ENCODE measurements at places on chromosomes 6 and 20. TPM values are rescaled to one million over a fixed set of nuclear protein-coding genes. Genes with fewer than 3 reads are reported as not detected.

Gene TRIM31
- total RNA-seq, result not detected

Gene EYA2
- not detected for total RNA-seq

Gene PHACTR1
- 0.43 TPM for total RNA-seq

Gene SRMS
- total RNA-seq, result not detected

Gene MARCKS
- total RNA-seq, result 263 TPM

Gene MYH7B
- under 0.01 TPM for total RNA-seq

Gene TMC2
- total RNA-seq, result not detected

Gene HSF2
- 21.3 TPM for total RNA-seq

Gene UFL1
- 28.3 TPM for total RNA-seq

- no peak for DNase-seq
Measured at GRCh38 chr6:36701401-36701991, 3.9 kb downstream of the RAB44 start.

- DNase-seq, result no peak
Measured at GRCh38 chr6:50724381-50725124, 11.2 kb downstream of the TFAP2D start.

DNA sequence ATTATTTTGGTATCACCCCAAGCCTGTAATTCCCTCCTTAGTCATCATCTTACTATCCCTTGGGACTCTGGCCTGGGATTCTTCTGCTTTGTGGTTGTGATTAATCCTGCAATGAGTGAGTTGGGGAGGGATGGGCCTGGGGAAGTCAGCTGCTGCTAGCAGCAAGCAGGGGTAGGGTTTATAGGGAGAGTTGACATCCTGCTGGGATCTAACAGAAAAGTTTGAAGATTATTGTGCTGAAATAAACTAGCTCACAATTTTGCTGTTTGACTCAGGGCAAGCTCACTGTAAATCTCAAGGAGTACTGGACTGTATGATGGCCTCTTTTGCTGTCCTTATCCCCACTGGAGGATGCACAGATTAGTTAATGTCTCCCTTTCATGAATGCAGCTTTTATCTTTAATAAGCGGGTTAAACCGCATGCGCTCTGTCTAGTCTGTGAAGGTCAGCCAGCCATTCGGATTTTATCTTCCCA, 83.4 kb downstream of the JARID2 start:
- peak; percentile 97 for DNase-seq

DNA sequence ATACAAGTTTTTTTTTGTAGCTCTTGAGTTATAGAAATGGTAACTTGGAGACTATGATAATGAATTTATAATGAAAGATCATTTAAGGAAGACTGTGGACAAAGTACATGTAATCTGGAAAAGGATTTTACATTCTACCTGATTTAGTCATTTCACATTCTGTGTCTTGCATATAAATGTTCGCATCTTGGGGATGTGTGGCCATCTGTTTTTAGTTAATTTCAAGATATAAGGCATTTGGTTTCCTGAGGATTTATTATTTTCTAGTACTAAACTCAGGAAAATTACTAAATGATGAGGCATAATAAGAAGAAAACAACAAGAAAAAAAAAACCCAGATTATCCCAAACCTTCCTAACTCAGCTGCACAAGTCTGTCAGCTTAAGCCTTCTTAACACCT, 112.7 kb upstream of the PRL start:
- no peak for DNase-seq

GRCh38 chr6:33095681-33096080, 19.9 kb downstream of the HLA-DPB1 start:
- DNase-seq, result no peak

DNA sequence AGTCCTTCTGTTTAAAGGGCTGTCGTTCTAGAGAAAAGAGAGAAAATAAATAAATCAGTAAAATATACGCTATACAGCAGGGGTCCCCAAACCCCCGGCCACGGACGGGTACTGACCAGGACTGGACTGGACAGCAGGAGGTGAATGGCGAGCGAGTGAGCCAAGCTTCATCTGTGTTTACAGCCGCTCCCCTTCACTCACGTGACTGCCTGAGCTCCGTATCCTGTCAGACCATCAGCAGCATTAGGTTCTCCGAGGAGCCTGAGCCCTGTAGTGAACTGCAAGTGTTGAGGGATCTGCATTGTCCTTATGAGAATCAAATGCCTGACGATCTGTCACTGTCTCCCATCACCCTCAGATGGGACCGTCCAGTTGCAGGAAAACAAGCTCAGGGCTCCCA, 76.5 kb downstream of the ZNF217 start:
- no peak for DNase-seq

DNA sequence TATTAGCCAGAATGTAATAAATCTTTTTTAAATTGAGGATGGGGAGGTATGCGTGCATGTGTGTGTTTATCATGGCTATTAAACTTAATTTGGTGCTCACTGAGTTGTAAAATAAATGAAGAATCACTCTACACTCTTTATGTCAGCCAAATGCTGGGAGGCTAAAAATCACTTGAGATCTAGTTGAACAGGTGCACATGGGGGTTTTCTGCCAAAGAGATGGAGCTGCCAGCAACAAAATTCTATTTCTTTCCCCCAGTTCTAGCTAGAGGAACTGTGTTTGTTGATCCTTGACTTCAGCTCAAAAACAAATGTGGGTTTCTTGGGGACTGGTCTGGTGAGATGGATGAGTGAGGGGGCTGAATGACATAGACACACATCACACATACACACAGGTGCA, 183.3 kb upstream of the BTBD3 start:
- DNase-seq, result no peak

DNA sequence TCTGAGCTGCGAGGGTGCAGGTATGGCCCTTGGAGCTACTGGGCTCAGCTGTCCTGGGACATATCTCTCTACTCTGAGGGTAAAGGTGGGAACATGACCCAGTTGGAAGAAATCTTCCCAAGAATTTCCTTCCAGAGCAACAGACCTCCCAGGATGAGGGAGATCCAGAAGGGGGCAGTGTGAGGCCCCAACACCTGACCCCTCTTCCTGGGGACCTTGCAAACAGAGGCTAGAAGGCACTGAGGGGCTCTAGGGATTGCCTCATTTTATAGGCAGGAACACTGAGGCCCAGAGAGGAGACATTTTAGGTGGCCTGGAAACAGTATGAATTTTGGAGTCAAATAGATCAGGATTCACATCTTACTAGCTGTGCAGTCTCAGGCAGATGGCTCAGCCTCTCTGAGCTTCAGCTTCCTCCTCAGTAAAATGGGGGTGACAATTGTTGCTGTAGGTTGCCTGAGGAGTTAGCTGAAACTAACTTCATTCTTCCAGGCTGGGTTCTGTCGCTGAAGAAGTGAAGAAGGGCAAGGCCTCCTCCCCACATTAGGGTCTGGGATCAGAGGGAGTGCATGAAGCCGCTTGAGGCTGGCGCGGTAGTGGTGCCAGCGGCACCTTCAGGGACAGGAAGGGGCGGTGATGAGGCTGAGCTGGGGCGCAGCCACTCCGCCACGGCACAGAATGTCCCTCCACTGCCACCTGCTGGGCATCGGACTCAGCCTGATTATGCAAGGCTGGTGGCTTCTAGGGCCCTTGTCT, 11.4 kb downstream of the KCNK17 start:
- DNase-seq, result peak; percentile 52

GRCh38 chr6:11062715-11063114, 18.6 kb upstream of the ELOVL2 start:
- DNase-seq, result no peak

DNA sequence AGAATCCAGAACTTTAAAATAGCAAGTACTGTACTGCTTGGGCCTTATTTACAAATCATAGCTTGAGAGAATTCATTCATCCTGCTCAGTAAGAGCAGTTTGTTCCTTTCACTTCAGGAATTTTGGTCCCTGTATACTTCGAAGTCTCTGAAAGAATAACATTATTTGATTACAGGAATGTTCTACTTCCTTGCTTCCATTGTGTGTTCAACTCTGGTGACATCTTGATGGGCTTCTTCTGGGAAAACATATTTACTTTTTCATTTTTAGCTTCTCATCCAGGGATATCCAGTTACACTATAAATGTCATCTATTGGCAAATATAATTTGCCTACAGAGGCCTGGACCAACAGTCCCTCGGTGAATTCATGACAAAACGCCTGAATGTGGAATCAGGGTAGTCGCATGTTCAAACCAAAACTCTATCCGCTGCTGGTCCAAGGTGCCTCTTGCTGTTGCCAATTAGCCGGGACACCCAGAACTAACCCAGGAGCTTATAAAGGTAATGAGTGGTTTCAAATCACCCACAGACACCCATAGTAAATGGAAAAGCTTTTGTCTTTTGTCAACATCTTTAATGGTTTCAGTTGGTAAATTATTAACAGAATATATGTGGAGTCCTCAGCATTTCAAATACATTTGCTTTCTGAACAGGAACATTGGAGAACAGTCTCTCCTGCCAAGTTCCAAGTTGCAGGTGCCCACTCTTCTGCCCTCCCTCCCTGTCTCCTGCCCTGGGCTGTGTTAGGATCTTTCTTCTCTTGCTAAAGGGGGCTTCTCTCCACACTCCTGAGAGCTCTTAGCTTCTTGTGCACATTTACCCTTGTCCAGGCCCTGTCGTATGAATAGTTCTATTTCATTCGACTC, 162.5 kb upstream of the CITED2 start:
- DNase-seq, result no peak

- peak; percentile 31 for DNase-seq
Measured at GRCh38 chr20:37511610-37512275, 9.3 kb upstream of the NNAT start.

DNA sequence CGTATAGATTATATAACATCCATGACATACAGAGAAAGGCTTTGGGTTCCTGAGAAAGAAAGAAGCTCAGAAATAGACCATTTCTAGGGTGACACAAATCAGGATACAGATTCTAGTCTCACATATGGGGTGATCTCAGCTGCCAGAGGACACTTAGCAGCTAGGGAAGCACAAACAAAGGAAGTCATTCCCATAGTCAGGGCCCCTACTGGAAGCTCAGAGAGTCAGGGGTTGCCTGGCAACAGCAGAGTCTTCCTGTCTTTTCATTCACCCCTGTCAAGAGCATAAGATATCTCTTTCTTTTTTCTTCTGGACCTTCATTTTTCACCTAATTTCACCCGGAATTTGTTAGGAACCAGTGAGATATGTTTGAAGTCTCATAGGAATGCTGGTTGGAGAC, 81.9 kb upstream of the IYD start:
- no peak for DNase-seq

GRCh38 chr6:98633886-98634285, 200.5 kb upstream of the POU3F2 start:
- no peak for DNase-seq

GRCh38 chr6:84588697-84589080, 175.7 kb downstream of the TBX18 start:
- no peak for DNase-seq

DNA sequence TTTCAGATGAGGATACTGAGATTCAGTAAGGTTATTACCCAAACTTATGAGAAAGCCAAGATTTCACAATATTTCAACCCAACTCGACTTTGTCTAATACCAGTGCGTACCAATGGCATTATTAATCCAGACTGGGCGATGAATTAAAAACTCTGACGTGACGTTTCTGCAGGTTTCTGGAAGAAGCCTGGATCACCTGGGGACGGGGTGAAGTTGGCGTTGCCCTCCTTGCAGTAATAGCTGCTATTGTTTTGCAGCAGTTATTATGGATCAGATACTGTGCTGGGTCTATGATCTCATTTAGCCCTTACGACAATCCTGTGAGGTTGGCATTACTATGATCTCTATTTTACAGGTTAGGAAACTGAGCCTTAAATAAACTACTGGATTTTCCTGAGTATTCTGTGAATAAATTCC, 569 bp upstream of the CDC5L start:
- DNase-seq, result no peak

- peak; percentile 46 for DNase-seq
Measured at GRCh38 chr6:81166770-81167169, 585.7 kb downstream of the TENT5A start.

DNA sequence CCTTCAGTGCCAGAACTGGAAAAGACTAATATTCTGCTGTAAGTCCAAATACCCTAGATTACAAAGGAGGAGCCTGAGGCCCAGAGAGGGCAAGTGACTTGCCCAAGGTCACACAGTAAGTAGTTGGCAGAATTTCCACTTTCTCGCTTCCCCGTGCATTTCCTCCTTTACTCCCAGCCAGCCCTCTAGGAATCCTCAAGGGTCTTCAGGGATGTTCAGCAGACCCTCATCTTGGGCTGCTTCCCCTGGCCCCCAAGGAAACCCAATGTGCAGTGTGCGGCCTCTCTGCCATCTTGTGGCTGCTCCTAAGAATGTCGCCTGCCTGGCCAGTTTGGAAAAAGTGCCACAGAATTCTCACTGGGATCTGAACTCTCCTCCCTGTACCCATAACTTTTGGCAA, 217.7 kb upstream of the LRFN2 start:
- DNase-seq, result no peak

GRCh38 chr6:17612048-17612447, 11.9 kb downstream of the FAM8A1 start:
- DNase-seq, result no peak

DNA sequence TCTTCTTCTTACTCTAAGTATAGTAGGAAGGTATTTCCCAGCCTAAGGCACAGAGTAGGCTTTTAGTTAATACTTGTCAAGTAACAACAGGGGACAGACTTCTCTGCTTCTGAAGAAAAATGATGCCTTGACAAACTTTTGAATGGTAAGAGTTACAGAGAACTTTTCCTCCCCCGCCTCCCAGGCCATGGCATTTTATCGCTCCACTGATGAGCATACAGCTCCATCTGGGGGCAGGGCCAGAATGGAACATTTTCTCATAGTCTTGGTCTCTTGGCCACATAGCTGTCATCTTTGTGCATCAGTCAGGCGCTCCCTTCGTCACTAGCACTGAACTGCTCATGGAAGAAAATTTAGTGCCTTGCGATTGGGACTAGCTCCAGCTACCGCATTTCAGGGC, 1066.8 kb upstream of the CITED2 start:
- DNase-seq, result peak; percentile 48

DNA sequence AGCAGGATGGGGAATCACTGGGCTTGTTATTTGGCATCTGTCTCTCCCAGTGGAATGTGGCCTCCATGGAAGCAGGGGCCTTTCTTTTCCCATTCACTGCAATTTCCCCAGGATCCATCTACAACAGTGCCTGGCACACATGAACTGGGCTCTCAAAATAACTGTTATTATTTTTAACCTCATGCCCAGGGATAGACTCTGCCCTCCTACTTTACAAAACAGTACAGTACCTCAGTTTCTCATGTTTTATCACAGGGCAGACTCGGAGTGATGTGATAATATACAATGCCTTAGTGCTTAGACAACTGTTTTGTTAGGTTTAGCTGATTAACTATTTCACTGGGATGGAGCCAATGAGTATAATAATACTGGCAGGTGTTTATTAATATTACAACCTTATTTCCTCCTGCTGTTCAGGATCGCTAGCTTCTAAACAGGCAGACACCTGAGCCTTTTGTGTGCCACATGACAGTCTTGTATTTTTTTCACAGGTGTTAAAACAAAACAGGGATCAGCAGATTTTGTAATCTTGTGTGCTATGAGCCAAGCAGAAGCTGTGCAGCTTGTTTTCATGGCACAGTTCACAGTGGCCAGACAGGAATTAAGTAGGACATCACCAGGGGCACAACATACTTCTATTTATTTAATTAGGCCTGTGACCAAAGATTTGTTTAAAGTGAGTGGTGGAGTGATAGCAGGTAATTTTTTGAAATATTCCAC, 157.7 kb upstream of the EYA4 start:
- DNase-seq, result no peak
